GM12892 (cell line): ENCODE measurements at places on chromosomes 6 and 20.
A peak's percentile ranks its signal among the peaks of the same experiment; 100 is the strongest.

DNA sequence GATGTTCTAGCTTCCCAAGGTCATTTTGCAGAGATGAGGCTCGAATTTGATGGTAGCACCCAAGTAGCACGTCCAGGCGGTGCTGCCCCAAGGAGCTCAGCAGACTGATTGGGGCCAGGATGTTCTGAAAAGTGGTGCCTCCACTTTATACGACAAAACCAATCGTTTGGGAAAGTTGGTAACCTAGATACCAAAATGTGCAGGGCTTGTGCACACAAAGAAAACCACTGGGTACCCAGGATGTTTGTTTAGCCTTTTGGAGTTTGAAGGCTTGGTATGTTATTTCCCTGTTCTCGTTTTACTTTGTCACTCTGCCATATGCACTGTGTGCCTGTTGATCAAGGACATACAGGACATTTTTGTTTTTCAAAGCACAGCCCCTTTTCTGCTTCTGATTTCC, 40.7 kb upstream of the PBOV1 start:
- no peak for DNase-seq

DNA sequence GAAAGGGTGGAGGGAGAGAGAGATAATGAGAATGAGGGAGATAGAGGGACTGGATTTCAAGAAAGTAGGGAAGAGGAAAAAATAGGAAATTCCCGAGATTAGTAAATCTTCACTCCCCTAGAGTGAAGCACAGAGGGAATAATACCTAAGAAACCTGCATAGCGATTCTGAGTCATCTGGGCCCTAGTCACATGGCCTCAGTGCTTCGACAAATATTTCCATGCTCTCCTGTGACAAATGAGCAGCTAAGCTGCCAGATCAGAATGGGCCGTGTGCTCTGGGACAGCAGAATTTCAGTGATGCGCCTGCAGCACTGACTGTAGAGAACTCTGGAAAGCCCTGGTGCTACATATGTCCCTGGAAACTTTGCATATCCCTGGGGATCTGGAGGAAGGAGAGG, 48.6 kb upstream of the GRIK2 start:
- DNase-seq = no peak

DNA sequence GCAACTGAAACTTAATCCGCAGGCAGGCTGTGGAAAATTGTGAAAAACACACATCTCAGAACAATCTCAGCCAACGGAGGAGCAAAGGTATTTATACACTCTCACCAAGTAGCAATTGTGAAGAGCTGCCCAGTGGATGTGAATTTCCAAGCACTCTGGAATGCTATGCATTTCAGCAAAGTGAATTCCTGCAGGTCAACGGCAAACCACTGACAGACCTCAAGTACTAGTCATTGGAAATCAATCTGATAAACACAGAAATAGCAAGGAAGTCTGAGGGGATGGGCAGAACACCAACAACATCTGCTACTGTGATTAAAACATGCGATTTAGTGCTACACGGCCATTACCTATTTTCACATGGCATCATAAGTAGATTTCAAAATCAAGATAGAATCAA, 429.1 kb downstream of the HTR1B start:
- no peak for DNase-seq

DNA sequence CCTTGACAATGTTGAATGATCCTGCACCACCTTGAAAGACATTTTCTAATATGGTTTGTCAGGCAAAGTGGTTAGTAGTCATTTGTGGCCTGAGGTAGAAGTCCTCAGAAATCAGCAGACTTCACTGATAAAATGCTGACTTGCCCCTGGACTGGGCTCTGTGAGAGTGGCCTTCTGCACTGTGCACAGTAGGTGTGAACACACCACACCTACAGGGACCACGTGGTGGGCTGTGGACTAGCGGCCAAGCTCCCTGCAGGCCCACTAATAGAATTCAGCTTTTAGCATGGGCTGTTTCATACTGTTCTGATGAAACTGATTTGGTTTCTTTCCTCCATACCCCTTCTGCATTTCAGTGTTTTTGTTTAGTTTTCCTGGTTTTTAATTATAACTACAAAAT, 7.3 kb downstream of the BPHL start:
- no peak for DNase-seq

DNA sequence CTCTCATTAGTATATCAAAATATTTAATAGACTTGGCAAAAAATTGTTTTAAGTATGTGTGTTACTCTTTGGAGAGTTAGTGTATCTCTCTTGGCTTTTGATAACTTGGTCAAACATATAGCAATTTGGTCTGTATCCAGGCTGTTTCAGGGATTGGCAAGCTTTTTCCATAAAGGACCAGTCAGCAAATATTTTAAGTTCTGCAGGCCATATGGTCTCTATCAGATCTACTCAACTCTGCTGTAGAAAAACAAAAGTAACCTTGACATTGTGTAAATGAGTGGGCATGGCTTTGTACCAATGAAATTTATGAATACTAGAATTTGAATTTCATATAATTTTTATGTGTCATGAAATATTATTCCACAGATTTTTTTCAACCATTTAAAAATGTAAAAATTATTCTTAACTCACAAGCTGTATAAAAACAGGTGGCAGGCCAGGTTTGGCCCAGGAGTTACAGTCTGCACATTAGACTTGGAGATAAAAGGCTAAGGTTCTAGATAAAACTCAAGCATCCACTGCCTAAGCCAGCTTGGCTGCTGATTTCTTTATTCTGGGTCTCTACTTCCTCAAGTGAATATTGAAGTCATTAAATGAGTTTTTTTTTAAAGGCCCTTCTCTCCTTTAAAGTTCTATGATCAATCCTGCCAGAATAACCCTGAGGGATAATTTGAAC, 13.7 kb downstream of the GSTA4 start:
- no peak for DNase-seq

DNA sequence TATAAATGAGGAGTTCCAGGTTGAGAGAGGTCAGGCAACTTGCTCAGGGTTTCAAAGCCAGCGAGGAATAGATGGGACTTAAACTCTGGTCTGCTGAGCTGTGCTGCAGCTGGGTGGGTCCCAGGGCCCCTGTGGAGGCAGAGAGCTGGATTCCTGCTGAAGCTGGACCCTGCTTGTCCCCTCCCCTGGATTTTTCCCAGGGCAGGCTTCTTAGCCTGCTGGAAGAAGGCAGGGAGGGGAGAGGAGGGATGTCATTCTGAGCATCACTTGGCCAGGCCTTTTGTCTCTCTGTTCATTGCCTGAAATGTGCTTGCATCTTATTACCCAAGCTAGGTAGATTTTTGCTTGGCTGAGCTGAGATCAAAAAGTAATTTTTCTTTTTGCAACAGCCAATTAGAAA, 133.7 kb downstream of the DHX35 start:
- no peak for DNase-seq

DNA sequence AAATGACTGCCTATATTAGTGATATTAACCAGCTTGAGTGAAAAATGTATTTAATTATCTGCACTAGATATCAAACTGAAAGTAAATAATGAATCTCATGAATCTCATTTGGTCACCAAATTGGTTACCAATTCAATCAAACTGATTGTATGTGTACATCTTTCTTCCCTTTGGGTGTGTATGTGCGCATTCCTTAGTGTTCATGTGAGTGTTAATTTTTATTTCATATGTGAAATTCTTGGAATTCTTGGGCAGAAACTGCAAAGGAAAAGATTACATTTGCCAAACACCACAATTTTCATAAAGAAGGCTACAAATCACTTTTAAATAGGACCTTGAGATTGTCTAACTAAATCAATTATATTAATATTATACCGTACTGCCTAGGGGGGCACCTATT, 648.4 kb upstream of the MARCKS start:
- DNase-seq = no peak

GRCh38 chr20:48846516-48847492, 19.0 kb upstream of the PREX1 start:
- peak; percentile 63 for DNase-seq

DNA sequence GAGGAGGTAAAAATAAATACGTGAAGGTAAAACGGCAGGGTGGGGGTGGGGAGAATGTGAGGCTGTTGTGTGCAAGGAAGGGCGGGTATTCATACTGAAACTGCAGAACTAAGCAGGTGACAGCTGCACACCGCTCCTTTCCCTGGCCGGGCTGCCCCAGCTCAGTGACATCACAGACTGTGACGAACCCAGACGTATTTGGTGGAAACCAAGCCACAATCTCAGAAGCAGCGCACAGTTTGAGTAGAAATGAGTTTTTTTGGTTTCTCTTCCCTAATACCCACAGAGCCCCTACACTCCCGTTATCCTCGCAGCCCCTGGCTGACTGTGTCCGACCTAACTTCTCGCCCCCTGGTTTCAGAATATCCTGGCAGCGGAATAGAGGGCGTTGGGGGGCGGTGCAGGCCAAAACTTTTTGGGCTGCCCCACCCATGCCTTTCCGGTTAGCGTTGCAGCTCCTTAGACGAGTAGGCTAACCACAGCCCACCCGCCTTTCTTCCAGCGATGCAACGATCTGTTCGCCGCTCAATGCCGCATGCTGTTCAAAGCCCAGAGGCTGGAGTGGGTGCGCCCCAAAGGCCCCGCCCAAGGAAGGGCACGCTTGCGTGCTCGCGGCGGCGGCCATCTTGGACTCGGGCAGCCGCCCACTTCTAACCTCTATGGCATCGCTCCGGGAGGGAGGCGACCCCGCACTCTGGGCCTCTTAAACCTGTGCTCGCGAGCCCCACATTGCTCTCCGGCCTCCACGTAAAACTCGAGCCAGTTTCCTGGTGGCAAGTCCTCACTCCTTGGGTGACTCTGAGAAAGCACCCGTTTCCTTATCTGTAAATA, 9.1 kb downstream of the BAK1 start:
- peak; percentile 93 for DNase-seq

DNA sequence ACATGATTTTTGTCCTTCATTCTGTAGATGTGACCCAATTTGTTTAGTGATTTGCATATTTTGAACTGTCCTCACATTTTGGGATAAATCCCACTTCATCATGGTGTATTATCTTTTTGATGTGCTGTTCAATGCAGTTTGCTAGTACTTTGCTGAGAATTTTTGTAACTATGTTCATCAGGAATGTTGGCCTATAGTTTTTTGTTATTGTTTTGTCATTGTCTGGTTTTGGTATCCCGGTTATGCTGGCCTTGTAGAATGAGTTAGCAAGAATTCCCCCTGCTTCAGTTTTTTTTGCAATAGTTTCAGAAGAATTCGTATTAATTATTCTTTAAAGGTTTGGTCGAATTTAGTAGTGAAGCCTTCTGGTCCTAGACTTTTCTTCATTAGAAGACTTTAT, 11.9 kb downstream of the KIF25 start:
- no peak for DNase-seq

DNA sequence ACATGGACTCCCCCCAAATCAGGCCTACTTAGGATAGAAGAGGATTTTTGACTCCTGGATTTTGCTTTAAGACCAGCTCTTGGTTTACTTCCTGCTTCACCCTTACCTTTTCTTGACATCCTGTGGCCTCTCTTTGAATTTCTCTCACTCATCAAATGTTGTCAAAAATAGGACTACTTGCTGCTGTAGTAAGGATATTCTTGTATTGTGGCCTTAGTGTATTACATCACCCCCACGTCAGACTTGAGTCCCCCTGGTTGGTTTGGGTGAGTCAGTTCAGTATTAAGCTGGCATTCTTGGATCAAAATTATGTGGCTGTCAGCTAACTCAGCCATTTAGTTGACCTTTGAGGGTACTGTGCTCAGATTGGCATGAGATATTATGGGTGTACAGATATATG, 1.1 kb downstream of the TPX2 start:
- DNase-seq = no peak

DNA sequence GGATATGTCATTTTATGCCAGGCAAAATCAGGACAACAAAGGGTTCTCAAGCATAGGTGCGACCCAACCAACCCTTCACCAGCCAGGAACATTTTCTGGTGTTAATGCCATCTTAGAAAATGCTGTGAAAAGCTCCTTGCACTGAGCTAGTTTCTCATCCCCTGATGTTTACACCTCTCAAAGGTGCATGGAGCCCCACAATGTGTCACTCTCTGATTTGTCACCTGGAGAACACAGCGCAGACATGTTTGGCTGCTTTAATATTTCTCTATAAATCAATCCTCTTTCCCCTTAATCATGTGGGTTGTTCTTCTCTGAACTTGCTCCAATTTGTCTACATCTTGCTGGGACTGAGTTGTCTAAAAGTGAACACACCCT, 244.3 kb downstream of the TSHZ2 start:
- no peak for DNase-seq

- DNase-seq = no peak
Measured at GRCh38 chr6:113649276-113649675, 207.9 kb upstream of the MARCKS start.

DNA sequence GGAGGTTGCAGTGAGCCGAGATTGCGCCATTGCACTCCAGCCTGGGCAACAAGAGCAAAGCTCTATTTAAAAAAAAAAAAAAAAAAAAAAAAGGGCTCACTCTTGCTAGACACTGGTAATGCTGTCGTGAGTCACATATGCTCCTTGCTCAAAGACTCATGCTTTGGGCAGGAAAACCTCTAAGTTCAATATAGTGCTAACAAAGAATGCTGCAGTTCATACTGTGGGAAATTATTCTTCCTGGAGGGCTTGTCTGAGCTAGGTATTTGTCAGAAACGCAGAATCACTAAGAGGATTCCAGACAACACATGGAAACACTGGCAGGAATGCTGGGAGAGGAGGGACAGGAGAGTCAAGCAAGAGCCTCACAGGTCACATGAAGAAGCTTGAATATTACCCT, 2.3 kb upstream of the LYRM2 start:
- no peak for DNase-seq

GRCh38 chr20:45611054-45611453, 18.5 kb upstream of the WFDC10A start:
- no peak for DNase-seq

- no peak for DNase-seq
Measured at GRCh38 chr20:10131732-10132345, 86.8 kb upstream of the SNAP25 start.

DNA sequence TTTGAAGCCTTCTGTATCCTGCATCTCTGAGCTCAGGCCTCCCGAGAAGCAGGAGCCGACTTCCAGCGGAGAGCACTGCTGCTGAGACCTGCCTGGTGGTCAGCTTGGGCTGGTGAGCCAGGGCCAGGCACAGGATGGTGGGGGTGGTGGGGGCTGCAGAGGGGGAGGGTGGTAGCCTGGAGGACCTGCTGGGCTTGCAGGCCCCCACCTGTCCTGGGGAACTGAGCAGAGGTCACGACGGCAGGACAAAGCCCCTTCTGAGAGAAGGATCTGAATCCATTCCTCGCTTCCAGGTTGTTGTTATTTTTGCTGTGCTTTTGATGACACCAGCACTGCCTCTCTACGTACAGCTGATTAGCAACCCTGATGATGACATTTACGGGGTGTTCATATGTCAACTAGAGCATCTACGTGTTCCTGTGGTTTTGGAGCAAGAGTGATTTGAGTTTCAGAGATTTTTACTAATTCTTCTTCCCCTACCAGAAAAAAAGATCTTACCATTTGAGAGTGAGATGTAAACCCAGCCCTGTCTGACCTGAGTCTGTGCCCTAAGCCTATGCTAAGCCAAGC, 35.7 kb upstream of the CD93 start:
- DNase-seq = no peak

- DNase-seq = no peak
Measured at GRCh38 chr6:39902136-39902535, 32.1 kb downstream of the MOCS1 start.

- DNase-seq = no peak
Measured at GRCh38 chr6:47535316-47536225, 58.0 kb downstream of the CD2AP start.
